ENCODE measurements at places on chromosomes 13 and 19. TPM values are rescaled to one million over a fixed set of nuclear protein-coding genes. Genes with fewer than 3 reads are reported as not detected.

DNA sequence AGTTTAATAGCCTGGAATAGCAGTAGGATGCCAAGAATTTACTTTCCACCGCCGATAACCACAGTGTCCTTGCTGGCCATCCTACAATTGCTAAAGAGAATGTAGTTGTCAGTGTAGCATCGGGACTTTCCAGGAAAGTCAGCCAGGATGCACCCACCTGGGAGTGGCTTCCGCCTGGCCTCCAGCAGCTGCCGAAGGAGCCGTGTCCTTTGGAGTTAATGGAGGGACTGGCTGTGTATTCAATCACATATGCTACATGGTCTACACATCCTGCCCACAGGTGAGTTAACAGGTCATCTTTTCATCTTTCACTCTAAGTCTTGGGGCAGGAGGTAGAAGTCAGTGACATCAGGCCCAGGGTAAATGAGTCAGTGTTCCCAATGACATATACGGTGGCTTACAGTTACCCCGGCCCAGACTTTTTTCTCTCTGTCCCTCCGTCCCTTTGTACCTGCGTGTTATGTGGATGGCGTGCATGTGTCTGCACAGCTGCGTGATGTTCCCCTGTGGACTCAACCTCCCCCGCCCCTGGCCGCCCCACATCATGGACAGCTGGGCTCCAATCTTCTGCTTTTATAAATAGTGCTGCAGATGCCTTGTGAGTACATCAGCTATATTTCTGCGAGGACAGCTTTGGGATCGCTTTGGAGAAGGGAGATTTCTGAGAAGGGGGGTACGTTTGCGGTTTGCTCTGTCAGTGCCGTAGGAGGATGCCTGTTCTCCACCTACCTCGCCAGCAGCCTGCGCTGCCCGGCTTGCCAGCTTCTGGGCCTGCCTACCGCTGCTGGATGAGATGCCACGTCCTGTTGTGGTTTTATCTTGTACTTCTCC lies 63.1 kb downstream of the ATP11A start:
- DNase-seq: no peak

- no peak for DNase-seq
Observed at GRCh38 chr19:13097463-13098258, 5.0 kb downstream of the LYL1 start.

DNA sequence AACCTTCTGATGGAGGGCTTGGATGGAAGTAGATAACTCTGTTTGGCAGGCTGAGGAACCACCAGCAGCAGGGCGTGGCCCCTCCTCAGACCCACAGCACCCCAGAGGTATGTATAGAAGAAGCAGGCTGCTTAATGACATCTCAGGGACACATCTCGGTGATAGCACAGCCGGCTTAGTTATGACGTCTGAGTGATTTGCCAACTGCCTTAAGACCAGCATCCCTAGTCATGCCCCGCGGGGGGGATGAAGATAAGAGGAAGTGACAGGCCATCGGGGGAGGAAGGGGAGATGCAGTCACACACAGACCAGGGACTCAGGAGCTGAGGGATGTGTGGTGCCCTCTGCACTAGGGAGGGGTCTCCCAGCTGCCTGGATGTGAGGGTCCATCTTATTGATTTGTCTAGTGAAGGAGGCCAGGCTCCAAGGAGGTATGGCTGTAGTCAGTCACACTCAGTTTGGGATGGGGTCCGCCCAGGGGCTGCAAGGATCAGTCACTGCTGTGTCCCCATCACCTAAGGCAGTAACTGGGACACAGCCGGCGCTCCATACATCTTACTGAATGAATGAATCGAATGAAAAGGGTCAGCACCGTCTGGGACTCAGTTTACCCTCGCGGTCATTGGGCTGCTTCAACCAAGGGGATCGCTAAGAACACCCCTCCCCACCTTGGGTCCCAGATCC lies 19.2 kb upstream of the ERCC1 start:
- no peak for DNase-seq

DNA sequence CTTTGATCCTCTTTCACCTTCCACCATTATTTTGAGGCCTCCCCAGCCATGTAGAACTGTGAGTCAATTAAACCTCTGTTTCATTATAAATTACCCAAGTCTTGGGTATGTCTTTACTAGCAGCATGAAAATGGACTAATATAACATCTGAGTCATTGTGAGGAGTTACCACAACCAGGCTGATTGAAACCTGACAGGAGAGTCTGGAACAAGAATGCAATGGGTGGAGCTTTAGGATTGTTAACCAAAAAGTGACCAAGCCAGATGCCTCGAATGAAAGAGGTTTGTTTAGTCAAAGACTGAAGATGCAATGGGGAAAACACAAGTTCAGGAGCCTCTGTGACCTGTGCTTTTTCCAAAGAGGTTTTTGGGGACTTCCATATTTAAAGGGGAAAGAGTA lies 659.0 kb downstream of the SLITRK6 start:
- DNase-seq: no peak

GRCh38 chr19:18840288-18841267 lies 8.8 kb downstream of the UPF1 start:
- DNase-seq: no peak

DNA sequence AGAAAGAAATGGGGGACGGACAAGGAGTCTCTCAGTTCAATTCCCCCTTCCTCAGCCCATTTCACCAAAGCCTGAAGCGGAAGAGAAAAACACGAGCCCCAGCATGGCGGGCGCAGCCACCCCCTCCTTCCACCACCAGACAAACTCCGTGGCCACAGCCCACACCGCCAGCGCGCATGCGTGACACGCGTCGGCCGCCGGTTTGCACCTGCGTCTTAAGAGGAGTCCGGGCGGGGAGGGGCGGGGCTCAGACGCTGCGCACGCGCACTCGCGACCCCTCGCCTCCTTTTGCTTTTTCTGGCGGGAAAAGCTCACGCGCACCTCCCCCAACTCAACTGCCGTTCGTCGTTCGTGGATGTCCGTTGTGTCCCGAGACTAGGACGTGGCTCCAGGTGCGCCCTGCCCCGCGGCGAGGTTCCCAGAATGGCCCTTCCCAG lies at the start of gene KASH5:
KASH5 (plus strand) TSS at position 314 of the 437 bp plus-strand sequence. CDS start 2,635 bp downstream, outside the sequence.
- peak; percentile 94 for DNase-seq

DNA sequence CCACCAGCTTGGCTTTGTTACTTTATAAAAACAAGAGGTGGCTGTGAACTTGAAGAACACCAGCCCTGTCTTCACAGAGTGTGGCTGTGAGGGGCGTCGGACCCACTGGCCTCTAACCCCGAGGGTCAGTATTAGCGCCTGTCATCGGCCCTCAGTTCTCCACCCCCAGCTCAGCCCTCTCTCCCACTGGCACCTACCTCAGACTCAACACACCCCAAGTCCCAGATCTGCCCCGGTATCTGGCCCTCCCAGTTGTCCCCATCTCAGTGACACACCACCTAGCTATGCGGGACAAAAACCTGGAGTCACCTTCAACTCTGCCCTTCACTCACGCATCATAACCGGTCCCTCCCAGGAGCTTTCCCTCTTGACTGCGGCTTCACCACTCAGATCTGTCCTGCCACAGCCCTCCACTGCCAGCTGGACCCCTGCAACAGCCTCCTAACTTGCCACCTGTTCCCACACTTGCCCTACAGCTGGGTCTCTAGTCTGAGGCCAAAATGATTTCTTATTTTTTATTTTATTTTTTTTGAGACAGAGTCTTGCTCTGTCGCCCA lies 45.4 kb downstream of the PEPD start:
- DNase-seq: no peak

- no peak for DNase-seq
Observed at GRCh38 chr13:113879017-113879416, 15.1 kb upstream of the GAS6 start.

GRCh38 chr19:4487572-4487971 lies 15.5 kb downstream of the HDGFL2 start:
- DNase-seq: no peak

DNA sequence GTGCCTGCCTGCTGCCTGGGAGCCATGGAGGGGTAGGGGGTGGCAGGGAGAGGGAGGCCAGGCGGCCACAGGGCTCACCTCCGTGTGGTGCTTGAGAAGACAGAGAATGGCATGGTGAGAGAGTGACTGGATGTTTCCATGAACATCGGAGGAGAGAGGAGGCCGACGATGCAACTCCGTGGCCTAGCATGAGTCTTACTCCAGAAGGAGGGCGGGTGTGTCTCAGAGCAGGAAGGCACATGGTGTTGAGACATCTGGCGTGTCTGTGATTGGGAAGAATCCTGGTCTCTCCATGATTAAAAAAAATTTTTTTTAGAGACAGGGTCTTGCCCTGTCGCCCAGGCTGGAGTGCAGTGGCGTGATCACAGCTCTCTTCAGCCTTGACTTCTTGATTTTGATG lies 5.1 kb downstream of the IRGC start:
- no peak for DNase-seq

- no peak for DNase-seq
Observed at GRCh38 chr19:47377208-47377701, 28.1 kb downstream of the DHX34 start.

DNA sequence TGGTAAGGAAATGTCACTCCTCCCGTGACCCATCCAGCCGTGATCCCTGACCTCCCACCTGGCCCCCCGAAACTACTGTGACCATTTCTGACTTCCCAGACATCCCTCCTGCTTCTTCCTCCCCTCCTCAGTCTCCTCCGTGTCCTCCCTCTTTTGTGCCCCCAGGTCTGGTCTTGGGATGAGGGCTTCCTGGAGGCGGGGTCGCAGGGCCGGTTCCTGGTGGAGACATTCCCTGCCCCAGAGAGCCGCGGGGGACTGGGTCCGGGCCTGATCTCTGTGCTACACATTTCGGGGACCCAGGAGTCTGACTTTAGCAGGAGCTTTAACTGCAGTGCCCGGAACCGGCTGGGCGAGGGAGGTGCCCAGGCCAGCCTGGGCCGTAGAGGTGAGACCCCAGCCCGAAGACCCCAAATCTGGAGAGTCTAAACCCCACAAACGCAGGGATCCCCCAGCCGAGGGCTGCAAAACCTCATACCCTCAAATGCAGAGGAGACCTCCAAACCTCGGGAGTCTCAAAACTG lies 5.0 kb downstream of the KIRREL2 start:
- no peak for DNase-seq

- no peak for DNase-seq
Observed at GRCh38 chr13:65149687-65150086, 2080.4 kb downstream of the PCDH9 start.

DNA sequence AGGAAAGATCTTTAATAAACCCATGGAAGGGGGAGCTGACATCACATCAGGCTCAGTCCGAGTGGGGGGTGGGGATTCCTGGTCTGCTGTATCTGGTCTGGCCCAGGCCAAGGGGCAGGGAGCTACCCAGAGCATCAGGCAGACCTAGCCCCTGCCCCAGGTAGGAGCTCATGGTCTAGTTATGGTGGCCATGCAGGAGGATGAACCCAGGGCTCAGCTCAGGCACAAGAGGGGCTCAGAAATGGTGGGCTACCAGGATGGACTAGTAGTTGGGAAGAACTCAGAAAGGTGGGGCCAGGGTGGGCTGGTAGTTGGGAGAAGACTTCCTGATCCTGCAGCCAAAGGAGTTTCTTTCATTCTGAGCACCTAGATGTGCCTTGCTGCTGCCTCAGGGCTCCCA lies 14.3 kb downstream of the VSTM2B start:
- DNase-seq: peak; percentile 81

DNA sequence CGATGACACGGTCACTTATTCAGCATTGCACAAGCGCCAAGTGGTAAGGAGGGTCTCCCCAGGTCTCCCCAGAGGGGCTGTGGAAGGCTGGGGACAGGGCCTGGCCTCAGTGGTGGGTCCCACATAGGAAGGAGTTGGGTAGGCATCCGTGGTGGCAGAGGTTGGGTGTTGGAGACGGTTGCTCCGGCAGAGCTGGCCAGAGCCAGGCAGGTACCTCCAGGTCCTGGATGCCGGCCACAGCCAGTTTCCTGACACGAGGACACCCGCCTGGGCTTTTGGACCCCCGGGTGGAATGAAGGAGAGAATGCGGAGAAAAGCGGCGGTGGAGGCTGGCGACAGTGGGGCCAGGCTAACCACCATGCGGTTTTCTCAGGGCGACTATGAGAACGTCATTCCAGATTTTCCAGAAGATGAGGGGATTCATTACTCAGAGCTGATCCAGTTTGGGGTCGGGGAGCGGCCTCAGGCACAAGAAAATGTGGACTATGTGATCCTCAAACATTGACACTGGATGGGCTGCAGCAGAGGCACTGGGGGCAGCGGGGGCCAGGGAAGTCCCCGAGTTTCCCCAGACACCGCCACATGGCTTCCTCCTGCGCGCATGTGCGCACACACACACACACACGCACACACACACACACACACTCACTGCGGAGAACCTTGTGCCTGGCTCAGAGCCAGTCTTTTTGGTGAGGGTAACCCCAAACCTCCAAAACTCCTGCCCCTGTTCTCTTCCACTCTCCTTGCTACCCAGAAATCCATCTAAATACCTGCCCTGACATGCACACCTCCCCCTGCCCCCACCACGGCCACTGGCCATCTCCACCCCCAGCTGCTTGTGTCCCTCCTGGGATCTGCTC lies 1.3 kb upstream of the FFAR1 start:
- peak; percentile 85 for DNase-seq

GRCh38 chr13:49580980-49581680 lies 4.2 kb downstream of the RCBTB1 start:
- no peak for DNase-seq

- DNase-seq: no peak
Observed at GRCh38 chr13:63199508-63199907, 1783.9 kb upstream of the PCDH20 start.

- DNase-seq: no peak
Observed at GRCh38 chr13:35292329-35292728, 184.2 kb downstream of the MAB21L1 start.

GRCh38 chr19:18339723-18340122 lies 675 bp upstream of the PGPEP1 start:
- no peak for DNase-seq

- no peak for DNase-seq
Observed at GRCh38 chr13:38979891-38980749, 10.5 kb downstream of the STOML3 start.

GRCh38 chr19:16347706-16348105 lies 23.1 kb downstream of the KLF2 start:
- no peak for DNase-seq

- no peak for DNase-seq
Observed at GRCh38 chr19:2046046-2046907, 4.8 kb downstream of the MKNK2 start.

DNA sequence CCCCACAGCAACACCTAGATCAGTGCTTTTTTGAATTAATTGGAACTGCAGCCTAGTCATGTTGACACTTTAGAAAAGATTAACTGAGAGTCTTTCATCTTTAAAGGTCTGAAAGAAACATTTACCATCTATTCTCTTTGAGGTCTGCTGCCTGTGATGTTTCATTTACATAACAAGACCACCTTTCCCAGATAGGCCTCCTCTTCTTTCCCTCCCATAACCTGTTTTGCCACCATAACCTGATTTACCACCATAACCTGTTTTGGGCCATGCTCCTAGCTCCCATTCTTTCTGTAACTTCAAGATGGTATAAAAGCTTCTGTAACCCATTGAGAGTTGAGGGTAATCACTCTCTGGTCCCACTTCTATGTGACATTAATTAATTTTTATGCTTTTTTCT lies 320.8 kb downstream of the PCDH20 start:
- no peak for DNase-seq

CEACAM7 gene
- not detected for total RNA-seq

ZSCAN1 gene
- not detected for total RNA-seq

ZC3H4 gene
- 30.2 TPM for total RNA-seq

VSTM2B gene
- total RNA-seq: not detected

FAM32A gene
- 59.4 TPM for total RNA-seq

KCNRG gene
- 0.67 TPM for total RNA-seq

ZNF776 gene
- total RNA-seq: 11.5 TPM

TGFBR3L gene
- total RNA-seq: not detected

ZNF491 gene
- 1.5 TPM for total RNA-seq

KLK2 gene
- total RNA-seq: not detected

NLRP7 gene
- not detected for total RNA-seq

ZNF729 gene
- not detected for total RNA-seq

TOMM40 gene
- total RNA-seq: 60.5 TPM

VWA8 gene
- total RNA-seq: 17.9 TPM

ZNF566 gene
- total RNA-seq: 12.7 TPM

All from mesenteric fat pad (tissue), 1 donor.